ENCODE measurements at places on chromosomes 1 and 21. TPM values are rescaled to one million over a fixed set of nuclear protein-coding genes. Genes with fewer than 3 reads are reported as not detected.

Gene OPTC
- not detected for total RNA-seq

Gene FCMR
- not detected for total RNA-seq

Gene DENND2C
- total RNA-seq: 2.6 TPM

Gene TSPAN2
- total RNA-seq: 0.87 TPM

DNA sequence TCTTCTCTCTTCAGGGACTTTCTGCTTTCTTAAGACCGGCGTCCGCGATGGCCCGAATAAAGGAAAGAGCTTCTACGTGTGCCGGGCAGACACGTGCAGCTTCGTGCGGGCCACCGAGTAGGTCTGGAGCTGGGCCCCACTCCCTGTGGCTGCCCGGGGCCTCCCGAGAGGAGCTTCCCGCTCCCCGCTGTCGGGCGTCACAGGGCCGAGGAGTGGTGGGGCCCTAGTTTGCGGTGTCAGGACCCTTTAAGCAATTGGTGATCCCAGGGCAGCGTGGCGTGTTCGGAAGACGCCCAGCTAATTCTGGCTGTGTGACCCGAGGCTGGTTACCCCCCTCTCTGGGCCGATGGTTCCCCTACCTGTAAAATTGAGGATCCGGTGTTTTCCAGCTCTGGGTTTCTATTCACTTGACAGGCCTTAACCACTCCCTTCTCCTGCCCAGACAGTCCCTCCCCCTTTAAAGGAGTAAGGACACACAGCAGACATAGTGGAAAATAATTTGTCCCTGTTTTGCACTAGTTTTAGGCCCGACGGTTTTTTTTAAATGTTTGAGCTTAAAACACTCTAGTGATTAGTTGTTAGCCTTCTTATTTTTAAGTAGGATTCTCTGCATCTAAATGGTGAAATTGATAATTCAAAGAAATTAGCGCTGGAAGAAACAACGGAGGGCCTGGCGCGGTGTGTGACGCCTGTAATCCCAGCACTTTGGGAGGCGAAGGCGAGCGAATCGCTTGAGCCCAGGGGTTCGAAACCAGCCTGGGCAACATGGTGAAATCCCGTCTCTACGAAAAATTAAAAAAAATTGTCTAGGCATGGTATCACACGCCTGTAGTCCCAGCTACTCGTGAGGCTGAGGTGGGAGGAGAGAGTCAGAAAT is 553 bp downstream of the TTF2 start:
- peak; percentile 24 for DNase-seq

DNA sequence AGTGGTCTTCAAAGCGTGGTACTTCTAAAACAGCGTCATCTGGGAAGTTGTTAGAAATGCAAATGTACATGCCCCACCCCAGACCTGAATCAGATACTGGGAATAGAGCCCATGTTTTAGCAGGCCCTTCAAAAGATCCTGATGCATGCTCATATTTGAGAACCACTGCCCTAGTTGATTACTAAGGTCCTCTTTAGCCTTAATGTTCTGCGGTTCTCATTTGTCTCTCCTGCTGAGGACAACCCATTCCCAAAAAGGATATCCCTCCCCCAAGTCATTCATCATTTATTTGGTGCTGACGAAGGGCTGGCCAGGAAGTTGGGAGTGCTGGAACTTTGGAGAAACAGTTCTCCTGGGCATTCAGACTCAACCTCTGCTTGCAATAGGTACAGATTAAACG is 92.4 kb upstream of the RALGPS2 start:
- no peak for DNase-seq

GRCh38 chr1:198788561-198789064 is 149.8 kb downstream of the PTPRC start:
- peak; percentile 98 for DNase-seq

Data from lung microvascular endothelial cell (primary cell).